Anterior cingulate cortex (tissue), 58 donors: ENCODE measurements at places on chromosomes 1 and 21.

- DNase-seq: no peak
These were observed 73.3 kb downstream of the PLPP3 start for GRCh38 chr1:56505792-56506743.

- DNase-seq: no peak
These were observed 84.5 kb downstream of the RPS6KC1 start for GRCh38 chr1:213135572-213135971.

DNA sequence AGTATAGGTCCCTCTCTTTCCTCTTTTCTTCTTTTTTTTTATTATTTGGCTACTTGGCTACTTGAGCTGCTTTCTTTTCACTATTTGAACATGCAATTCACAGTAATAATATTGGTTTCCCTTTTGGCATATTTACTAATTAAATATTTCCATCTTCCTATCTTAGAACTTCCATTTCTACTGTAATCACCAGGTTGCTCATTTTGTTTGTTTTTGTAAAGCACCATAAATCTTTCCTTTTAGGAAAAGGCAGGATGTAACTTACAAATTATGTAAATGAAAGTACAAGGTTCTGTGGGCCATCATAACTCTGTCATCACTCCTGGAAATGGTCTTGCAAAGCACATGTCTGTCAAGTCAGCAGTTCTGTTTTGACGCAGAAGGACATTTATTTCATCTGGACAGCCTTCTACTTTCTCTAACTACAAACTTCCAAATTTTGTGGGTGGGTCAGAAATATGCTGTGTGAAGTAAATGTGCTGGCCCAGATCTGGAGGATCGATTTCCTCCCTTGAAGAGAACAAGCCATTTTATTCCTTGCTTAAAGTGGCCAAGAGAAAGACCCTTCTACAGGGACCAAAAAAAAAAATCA is 71.7 kb upstream of the TNFSF18 start:
- no peak for DNase-seq

GRCh38 chr1:66450043-66450514 is 83.9 kb upstream of the SGIP1 start:
- DNase-seq: no peak

GRCh38 chr1:157147906-157148700 is 9.9 kb upstream of the ETV3 start:
- DNase-seq: no peak
